Renal cortex interstitium (tissue), 15 donors: ENCODE measurements at places on chromosomes 2 and 18.

DNA sequence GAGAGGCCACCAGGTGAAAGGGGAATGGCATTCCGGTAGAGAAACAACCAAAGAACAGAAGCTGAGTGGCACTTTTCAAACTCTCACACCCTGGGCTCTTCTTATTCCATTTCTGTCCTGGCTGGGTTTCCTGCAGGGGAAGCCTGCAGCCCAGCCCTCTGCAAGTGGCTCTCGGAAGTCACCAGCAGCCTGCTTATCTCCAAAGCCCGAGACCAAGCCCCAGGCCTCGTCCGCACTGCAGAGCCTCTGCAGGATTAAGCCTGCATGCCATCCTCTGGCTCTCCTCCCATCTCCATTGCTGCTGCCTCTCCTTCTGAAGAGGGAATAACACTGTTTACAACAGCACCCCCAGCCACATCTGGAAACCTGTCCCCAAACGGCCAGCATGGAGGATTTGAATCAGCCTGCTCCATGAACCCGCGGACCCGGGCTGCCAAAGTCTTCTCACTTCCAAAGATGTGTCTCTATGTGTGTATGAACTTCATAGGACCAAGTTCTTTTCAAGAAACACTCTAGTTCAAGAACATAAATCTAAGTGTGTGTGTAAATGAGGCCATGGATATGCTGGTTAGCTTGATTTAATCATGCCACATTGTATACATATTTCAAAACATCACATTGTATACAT is 54.2 kb downstream of the DIPK1C start:
- DNase-seq = no peak

GRCh38 chr2:152428800-152429582 is 94.0 kb downstream of the FMNL2 start:
- no peak for DNase-seq

DNA sequence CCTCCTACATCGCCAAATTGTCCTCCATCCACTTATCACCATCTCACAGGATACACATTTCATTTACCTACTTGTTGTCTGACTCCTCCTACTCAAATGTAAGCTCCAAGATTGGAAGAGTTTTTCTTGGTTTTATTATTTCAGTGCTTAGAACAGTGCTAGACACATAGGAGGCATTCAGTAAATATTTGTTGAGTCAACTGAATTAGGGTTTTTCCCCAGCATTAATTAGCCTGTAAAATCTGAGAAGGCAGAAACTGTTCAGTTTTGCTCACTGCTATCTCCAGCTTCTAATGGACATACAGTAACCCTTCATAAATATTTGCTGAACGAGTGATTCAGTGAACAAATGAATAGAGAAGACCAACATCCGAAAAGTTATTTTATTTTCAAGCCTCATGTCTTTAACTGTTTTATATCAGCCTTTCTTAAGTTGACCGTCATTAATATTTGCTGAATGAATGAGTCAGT is 800 bp downstream of the TTC21B start:
- DNase-seq = no peak

DNA sequence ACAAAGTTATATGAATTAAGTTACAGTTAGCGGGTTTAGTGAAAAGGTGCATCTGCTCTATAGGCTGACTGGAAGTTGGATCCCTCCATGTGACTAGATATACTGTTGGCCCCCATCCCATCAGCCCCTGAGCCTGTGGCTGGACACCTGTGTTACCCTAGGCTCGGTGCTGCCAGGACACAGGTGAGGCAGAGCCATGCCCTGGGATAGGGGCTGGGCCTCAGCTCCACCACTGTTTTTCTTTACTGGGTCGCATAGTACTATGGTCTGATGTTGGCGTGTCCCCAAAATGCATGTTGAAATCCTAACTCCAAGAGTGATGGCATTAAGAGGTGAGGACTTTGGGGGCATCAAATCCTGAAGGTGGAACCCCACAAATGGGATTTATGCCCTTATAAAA is 638.6 kb upstream of the ID2 start:
- no peak for DNase-seq

GRCh38 chr2:241885291-241885945 is 15.9 kb downstream of the RTP5 start:
- DNase-seq = no peak

DNA sequence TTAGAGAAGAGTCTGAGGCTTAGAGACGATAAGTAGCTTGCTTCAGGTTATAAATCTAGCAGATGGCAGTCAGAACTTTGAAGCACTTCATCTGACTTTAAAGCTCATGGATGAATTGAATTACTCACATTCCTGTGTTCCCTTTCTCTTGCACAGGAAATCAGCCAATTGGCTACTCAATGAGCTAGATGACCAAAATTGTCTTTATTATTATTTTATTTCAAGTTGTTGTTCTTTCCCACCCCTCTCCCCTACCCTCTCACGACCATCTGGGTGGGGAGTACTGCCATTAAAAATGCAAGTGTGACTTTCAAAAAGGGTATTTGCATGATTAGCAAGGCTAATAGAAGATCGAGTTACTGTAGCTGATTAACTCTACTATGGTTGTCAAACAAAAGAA is 491.1 kb downstream of the NR4A2 start:
- no peak for DNase-seq

- DNase-seq = no peak
Measured at GRCh38 chr2:102661846-102662245, 42.5 kb downstream of the SLC9A2 start.

- DNase-seq = no peak
Measured at GRCh38 chr2:197141702-197142473, 168.7 kb downstream of the ANKRD44 start.
